Body of pancreas (tissue), 4 donors: ENCODE measurements at places on chromosomes 5 and 9.

GRCh38 chr5:179991106-179991505 is 80.5 kb downstream of the RNF130 start:
- no peak for DNase-seq

GRCh38 chr5:16510098-16510497 is 44.5 kb upstream of the ZNF622 start:
- no peak for DNase-seq

DNA sequence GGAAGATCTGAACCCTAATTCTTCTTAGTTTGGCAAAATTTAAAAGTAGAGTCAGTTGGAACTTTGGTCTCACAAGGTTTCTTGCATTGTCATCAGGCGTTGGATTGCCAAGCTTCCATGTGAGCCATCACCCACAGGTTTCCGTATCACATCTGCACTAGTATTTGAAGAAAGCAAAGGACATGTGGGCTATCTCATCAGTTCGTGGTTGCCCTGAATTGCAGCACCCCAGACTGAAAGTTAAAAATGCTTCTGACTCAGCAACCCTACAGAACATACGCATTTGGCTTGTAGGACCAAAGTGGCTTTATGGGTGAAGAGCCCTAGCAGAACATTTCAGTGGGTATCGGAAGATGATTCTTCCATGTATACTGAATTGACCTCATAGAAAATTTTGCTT is 358.0 kb downstream of the ENC1 start:
- no peak for DNase-seq

GRCh38 chr9:99155736-99156135 is 50.8 kb downstream of the TGFBR1 start:
- DNase-seq = no peak

- no peak for DNase-seq
Measured at GRCh38 chr5:171520300-171521174, 101.1 kb downstream of the FGF18 start.
